ENCODE measurements at places on chromosomes 7 and 10.
A peak's percentile ranks its signal among the peaks of the same experiment; 100 is the strongest.

GRCh38 chr7:140537750-140538482, 58.6 kb upstream of the MKRN1 start:
- DNase-seq, result no peak

GRCh38 chr7:112204499-112205342, 1.5 kb downstream of the DOCK4 start:
- no peak for DNase-seq

- DNase-seq, result no peak
Observed at GRCh38 chr10:38741226-38741625, 647.1 kb downstream of the ZNF37A start.

DNA sequence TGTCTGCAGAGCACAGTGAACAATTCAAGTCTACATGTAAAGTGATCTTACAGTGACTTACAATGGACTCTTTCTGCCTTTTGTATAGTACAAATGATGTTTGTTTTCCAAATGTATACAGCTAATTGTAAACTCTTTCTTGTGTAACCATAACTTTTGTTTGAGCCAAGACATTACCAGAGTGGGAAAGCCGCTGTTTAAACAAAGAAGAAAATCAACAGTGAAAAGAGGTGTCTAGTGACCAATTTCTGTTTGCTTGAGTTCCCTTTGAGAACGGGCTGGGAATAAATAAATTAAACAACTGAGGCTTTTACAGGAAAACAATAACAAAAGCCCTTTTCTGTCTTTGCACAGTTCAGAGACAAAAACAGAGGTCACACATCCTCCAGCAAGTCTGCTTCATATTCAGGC, 1163.4 kb downstream of the CNTNAP2 start:
- DNase-seq, result peak; percentile 84

DNA sequence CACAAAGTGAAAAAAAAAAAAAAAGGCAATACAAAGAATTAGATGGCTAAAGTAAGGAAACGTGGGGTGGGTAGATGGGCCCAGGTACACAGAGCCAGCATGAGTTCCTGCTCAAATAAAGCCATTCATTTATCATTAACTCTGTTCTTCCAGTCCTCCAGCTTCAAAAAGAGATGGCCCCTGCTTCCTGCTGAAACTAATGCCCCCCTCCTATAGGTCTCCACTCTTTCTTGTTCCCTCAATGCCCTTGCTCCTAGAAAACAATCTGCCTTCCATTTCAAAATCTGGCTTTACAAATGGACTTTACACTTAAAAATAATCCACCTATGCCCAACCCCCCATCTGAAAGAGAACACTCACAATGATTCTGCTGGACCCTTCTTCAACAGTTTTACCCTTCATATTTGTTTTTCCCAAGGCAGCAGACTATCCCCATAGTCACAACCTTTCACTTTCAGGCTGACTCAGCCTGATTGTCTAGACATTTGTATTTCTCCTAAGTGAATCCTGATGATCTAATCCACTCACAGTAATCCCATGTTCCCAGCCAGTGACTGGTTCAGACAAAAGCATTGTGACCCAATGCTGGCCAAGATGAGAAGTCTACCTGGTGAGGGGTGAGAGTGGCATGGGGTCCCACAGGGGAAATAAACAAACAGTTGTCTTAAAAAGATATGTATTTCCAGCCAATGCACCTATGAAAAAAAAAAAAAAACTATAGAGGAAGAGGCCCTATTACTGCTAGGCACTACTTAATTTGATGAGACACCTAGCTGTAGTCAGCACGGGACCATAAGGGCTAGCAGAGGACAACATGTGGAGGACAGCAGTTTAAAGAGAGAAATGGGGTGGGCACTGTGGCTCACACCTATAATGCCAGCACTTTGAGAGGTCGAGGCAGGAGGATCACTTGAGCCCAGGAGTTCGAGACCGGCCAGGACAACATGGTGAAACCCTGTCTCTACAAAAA, 74.6 kb upstream of the GRID1 start:
- no peak for DNase-seq

DNA sequence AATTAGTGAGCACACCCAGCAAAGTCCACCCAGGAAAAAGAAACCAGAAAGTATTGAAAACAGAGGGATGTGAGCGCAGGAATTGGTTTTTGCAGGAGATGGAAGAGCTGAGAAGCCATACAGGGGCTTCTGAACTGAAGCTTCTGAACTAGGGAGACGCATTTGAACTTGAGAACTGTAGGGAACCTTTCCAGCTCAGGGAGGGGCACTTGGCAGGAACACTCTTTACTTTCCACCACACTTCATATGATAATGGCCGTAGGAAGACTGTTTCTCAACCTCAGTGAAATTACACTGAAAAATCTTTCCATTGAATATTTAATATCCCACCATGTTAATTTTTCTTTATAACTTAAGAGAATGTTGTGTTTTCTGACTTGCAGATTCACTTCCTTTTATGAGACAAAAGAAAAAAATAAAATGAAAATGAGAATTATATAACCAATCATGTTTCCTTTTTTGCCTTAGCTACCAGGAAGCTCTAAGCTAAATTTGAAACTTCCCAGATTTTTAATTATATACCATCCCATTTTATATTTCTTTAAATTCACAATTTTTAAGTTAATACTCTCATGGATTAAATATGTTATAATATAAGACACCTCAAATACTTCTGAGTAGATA, 98.3 kb upstream of the TCF7L2 start:
- no peak for DNase-seq

DNA sequence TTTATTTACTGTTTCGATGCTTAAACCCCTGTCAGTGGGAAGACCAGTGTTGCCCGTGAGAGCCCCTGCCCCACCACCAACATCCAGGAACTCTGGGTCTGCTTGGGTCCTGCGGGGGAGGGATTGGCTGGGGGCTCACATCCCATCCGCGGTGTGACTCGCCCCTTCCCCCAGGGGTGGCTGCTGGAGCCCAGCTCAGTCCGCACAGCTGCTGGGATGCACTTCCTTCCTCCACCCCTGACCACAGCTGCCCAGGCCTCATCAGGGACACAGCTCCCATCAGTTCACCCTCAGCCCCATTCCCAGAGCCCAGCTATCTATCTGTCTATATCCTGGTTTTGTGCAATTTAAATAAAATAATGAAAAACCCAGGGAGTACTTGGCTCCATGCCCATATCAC, 54.5 kb downstream of the JAKMIP3 start:
- DNase-seq, result no peak

DNA sequence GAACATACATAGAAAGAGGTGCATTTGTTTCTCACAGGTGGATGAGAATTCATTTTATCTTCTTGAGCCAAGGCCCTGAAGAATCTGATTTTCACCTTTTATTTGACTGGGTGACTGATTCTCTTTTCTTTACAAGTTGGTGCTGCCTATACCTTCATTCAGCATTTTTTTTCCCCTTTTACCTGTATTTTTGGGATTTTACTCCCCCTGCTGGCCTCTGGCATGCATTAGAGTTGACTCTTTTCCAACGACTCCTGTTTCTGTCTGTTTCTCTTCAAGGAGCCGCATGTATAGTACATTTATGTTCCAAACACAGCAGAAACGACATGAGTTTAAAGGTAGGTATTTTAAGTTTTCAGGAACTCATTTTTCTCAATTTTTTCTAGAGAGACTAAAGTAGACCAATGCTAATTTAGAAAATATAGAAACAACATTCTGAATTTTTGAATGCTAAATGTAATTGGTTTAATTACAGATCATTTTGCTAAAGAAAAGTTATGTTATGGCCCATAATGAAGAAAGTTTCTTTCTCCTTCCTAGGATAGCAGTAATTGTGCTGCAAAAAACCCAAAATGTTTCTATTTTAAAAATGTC, 149.8 kb upstream of the HDAC9 start:
- DNase-seq, result peak; percentile 54

DNA sequence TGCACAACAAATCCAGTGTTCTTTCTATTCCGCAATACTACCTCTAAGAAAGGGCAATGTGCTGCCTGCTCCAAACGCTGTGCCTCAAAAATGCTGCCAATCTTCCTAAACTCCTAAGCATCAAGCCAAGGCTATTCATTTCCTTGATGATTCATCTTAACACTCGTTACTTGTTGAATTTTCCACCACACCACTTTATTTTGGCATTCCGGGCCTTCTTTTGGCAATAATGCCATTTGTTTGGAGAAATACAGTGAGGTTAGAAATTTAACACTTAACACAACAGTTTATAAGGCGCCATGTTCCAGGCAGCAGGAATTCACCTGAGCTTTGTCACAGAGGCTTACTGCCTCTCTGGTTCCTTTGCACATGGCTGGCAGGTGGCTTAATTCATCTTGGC, 82.6 kb upstream of the ABCB5 start:
- DNase-seq, result no peak

DNA sequence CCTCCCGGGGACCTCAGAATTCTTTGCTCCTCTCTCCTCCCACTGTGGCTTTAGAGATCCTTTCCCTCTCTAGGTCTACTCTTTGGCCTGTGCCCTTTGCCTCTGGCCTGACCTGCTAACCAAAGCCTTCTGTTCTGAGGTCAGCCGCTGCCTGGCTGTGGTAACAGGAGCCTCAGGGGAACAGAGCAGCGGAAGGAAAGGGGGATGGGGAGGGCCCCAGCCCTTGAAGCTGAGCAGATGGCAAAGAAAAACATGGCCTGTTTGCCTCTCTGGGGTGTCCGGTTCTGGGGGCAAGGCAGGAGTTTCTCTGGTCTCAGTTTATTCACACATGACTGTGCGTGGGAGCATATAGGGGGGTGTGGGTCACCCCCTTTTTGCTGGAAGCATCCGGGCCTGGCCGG, 28.2 kb downstream of the COL26A1 start:
- no peak for DNase-seq

DNA sequence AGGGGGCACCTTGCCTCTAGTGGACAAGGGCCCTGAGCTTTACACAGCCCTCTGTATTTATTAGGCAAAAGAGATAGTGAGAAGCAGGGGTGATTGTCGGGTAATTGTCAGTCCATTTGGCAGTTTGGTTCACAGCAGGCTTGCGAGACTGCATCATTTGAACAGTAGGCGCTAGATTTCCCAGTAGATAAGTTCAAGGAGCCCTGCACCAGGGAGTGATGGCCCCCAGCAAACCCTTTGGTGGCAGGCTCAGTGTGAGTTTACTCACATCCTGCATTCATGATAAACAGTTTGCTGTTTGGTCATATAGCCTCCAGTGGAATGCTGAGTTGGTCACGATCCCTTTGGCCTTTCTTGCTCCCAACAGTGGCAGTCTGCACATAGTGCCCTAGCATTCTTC, 59.4 kb downstream of the MARCHF5 start:
- DNase-seq, result no peak

- DNase-seq, result no peak
Observed at GRCh38 chr7:80057488-80057887, 77.1 kb upstream of the GNAI1 start.

- no peak for DNase-seq
Observed at GRCh38 chr7:9264395-9264794, 831.0 kb downstream of the NXPH1 start.

GRCh38 chr10:79380125-79380945, 33.1 kb downstream of the PPIF start:
- no peak for DNase-seq

GRCh38 chr7:50229964-50230363, 74.6 kb upstream of the IKZF1 start:
- DNase-seq, result no peak

DNA sequence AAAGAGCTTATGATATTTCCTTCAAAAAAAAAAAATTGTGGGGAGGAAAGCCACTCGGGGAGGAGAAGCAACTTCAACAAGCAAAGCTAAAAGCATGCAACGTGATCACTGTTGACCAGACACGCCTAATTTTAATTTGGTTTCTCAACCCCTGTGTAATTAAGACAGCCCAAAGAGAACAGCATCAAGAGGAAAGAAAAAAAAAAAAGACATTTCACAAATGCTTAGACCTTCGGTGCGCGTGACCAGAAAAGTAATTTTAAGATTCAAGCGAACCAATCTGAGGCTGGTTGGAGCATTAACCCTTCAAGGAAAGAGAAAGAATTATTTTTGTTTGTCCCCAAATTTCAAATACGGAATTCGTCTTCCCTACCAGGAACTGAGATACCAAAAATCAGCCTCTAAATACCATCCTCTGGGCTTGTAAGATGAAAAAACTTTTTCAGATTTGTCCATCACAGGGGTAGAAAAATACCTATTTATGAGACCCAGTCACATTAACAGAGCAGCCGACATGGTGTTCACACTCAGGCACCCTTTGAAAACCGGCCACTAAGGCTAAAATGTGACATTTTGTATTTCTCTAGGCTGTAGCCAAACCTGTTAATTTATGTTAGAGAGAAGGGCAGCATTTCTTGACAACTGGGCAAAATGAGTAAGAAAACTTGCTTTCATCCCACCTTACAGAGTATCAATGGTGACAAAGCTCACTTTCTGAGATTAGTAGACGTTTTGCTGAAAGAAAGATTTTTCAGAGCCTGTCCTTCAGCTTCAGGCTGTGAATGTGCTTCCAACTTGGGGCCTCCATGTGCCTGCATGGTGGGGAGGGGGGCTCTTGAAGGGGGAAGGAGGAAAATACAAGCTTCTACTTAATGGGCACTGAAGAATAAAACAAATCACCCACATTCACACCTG, 179.9 kb upstream of the KLF14 start:
- DNase-seq, result no peak

DNA sequence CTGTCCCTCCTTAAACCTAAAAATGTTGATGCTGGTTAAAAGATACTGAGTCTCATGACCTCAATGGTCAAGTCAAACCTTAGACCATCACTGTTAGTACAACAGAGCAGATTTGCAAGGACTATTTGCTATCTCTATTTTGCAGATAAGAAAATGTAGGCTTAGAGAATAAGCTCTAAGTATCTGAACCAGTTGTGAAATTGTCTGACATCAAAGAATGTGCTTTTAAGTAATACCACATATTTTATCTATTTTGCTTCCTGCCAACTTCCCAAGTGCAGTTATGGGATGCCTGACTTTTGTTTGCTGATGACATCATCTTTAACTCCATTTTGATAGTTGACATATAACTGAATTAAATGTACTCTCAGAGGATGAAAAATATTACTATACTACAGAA, 83.6 kb upstream of the TMEM106B start:
- DNase-seq, result no peak

DNA sequence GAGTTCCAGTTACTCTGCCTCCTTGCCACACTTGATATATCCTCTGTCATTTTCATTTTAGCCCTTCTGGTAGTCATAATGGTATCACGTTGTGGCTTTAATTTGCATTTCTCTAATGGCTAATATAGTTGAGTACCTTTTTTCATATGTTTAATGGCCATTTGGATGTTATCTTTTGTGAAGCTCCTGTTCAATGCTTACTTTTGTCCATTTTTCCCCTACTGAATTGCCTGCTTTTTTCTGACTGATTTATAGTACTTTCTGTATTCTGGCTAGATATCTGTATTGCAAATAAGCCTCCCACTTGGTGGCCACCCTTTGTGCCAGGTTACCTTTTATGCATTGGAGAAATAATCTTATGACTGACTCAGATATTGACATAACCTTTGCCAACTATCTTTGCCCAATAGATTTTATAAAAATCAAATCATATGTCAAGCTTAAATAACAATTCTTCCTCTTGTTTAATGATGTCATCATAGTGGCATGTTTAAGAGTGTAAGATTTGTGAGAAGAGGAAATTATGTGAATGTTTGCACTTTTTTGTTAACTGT, 50.6 kb downstream of the PRPF18 start:
- DNase-seq, result no peak

DNA sequence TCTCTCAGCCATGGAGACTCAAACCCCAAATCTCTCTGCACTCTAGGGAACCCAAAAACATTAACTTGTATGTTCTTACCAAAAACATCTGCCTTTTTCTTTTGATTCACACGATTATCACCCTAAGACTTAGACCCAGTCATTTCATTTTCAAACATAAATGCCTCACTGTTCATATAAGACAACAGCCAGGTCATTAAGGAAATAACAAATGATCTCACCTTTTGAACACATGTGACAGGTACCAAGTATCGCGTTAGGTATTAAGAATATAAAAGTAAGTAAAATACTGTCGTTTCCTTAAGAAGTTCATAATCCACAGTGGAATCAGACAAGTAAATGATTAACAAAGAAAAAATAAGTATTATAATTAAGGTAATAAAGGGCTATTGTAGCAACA, 8.8 kb downstream of the TM9SF3 start:
- no peak for DNase-seq
